Mesenteric fat pad (tissue), 1 donor: ENCODE measurements at places on chromosomes 4 and X. TPM values are rescaled to one million over a fixed set of nuclear protein-coding genes. Genes with fewer than 3 reads are reported as not detected.

Gene TLR1
- 25.4 TPM for total RNA-seq

Gene BEX5
- 1.2 TPM for total RNA-seq

Gene PABPC1L2A
- not detected for total RNA-seq

Gene P2RY4
- total RNA-seq: 0.42 TPM

Gene TENM3
- total RNA-seq: 38.1 TPM

Gene RASL11B
- total RNA-seq: 0.77 TPM

Gene RAP1GDS1
- 40.0 TPM for total RNA-seq

Gene PAGE2B
- not detected for total RNA-seq

Gene PDK3
- total RNA-seq: 8.5 TPM

Gene CLDN22
- not detected for total RNA-seq

Gene TSPAN6
- total RNA-seq: 34.7 TPM

Gene PAPSS1
- 33.0 TPM for total RNA-seq

Gene F8A2
- not detected for total RNA-seq

Gene LRIT3
- 0.16 TPM for total RNA-seq

Gene VCX
- not detected for total RNA-seq

Gene SSX4B
- not detected for total RNA-seq

Gene ETDA
- not detected for total RNA-seq

Gene NUDT11
- 0.58 TPM for total RNA-seq

Gene VCX3A
- total RNA-seq: not detected

Gene FAM184B
- not detected for total RNA-seq

Gene MAGEC3
- not detected for total RNA-seq

Gene MAGEA12
- total RNA-seq: not detected

Gene CCSER1
- total RNA-seq: 9.7 TPM

Gene DSPP
- total RNA-seq: not detected

Gene NUDT10
- not detected for total RNA-seq

Gene ZNF718
- total RNA-seq: 3.6 TPM

Gene SHROOM4
- total RNA-seq: 22.0 TPM

Gene SH2D1A
- 0.55 TPM for total RNA-seq

Gene STS
- 30.8 TPM for total RNA-seq

Gene SYNPO2
- total RNA-seq: 89.8 TPM

Gene IGSF1
- 0.45 TPM for total RNA-seq

Gene KDR
- 37.4 TPM for total RNA-seq

Gene COL4A5
- total RNA-seq: 1.7 TPM

Gene SPANXD
- not detected for total RNA-seq

Gene TMA16
- total RNA-seq: 18.3 TPM

Gene UNC5C
- total RNA-seq: 0.35 TPM

Gene LEF1
- total RNA-seq: 3.1 TPM

Gene OCRL
- 25.2 TPM for total RNA-seq

Gene AADAT
- total RNA-seq: 2.0 TPM

Gene STBD1
- total RNA-seq: 34.7 TPM

Gene GABRE
- total RNA-seq: 167 TPM

Gene TAF9B
- total RNA-seq: 15.3 TPM

Gene TCEAL7
- 2.4 TPM for total RNA-seq

Gene WDR17
- 1.4 TPM for total RNA-seq

Gene SLBP
- 31.2 TPM for total RNA-seq

Gene NAA15
- 48.0 TPM for total RNA-seq

Gene CLGN
- not detected for total RNA-seq

Gene FOXP3
- total RNA-seq: not detected

Gene ZNF732
- 0.16 TPM for total RNA-seq

Gene FSTL5
- total RNA-seq: not detected

Gene MGARP
- total RNA-seq: 0.39 TPM

Gene DMP1
- total RNA-seq: not detected
